Activated CD8-positive, alpha-beta memory T cell treated with anti-CD3 and anti-CD28 coated beads for 1 hour (primary cell): ENCODE measurements at places on chromosomes 5 and 9.

DNA sequence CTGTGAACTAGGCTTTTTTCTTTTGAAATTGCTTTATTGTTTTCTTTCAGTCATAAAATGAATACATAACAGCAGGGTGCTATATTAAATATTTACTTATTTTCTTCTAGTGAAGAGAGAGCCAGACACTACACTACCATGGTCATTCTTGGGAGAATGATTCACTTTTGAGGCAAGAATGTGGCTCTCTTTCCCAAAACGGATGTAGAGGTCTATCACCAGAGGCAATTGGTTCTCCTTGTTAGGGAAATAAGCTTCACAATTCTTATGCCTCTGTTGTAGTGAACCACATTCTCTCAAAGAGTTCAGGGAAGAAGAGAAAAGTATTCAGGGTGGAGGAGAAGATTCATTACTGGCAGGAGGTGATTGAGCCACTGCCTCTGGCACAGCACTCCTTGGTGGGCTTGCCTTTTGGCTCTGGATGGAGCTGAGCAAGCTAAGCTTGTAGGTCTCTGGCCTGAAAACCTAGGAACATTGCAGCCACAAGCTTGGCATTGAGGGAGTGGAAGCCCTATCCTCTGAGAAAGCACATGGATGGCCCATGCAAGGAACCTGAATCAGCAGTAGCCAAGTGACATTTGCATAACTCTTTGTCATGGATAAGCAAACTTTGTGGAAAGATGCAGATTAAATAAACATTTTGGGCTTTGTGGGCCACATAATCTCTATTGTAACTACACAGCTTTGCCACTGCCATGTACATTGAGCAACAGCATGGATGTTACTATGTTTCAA lies 179.0 kb upstream of the TNC start:
- no peak for DNase-seq

DNA sequence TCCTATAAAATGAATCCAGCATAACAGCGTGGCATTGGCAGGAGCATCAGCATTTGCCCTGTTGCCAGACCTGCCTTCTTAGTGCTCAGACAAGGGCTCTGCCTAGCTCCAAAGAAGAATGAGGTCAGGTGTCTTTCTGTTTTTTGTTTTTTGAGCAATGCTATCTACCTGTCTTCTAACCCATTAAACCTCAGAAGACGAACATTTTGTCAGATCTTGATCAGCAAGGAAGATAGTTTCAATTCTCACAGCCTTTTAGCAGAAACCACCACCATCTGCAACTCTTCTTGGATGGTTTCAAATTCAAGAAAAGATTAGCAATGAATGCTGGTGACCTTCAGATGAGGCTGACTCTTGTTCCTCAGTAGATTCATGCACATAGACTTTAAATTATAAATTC lies 103.5 kb upstream of the IQGAP2 start:
- DNase-seq = no peak

- DNase-seq = no peak
Measured at GRCh38 chr5:38259809-38260160, 1.4 kb downstream of the EGFLAM start.

DNA sequence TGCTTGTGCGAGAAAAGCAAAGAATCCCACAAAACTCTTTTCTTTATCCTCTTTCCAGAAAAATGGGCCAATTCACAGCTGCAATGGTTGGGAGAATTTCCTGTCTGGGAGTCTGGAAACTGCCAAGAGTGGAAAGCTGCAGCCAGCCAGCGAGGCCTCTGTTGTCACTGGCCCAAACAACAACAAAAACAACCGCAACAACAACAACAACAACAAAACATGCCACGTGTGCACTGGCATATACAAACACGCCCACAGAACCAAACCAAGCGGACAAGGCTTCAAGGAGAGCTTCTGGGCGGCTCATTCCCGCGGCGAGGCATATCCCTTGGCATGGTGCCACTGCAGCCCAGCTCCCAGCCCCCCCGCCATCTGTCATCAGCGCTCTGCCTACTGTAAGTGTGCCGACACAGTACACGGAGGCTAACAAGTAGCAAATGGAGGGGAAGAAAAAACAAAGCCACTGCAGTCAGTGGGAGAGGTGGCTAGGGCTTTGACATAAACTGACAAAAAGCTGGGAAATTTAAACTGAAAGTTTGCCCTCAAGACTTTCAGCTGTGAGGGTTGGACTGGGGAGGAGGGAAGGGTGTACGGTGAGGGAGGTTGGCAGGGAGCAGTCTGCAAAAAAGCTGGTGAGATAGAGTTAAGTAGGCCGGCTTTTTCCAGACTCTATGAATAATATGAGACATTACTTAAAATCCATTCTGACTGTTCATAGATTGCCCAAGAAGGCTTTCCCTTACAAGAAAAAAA lies 165.0 kb upstream of the ZNF462 start:
- DNase-seq = no peak

- no peak for DNase-seq
Measured at GRCh38 chr9:93558503-93558902, 17.9 kb upstream of the PHF2 start.

DNA sequence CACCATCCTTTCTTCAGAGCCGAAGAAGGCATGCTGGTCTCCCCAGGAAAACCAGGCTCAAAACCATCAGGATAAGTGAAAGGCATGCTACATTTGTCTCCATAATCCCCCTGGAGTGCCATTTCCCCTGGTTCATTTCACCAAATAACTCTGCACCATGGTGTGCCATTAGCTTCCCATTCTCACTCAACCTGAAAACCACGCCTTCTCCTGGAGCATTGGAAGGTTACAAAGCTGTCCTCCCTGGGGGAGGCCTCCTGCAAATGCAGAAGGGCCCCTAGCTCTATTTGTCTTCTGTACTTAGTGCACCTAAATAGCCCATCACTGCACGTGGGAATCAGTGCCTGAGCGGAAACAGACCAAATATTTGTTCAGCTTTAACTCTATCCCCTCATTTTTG lies 90.2 kb upstream of the ICE1 start:
- no peak for DNase-seq

DNA sequence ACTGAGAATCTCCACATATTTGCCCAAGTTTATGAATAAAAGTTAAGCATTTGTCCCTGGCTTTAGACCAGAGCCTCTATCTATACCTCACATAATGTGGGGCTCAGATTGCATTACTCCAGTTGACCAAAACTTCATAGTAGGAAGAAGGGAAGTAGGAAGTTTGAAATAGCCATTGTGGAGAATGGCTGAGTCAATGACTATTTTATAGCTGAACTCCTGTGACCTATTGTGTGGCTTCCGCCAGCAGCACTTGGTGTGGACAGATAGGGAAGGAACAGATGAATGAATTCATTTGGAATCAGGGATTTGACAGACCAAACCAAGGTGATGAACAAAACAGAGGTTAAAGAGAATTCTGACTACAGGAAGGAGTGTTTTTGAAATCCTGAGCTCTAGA lies 92.9 kb upstream of the LPAR1 start:
- DNase-seq = no peak

DNA sequence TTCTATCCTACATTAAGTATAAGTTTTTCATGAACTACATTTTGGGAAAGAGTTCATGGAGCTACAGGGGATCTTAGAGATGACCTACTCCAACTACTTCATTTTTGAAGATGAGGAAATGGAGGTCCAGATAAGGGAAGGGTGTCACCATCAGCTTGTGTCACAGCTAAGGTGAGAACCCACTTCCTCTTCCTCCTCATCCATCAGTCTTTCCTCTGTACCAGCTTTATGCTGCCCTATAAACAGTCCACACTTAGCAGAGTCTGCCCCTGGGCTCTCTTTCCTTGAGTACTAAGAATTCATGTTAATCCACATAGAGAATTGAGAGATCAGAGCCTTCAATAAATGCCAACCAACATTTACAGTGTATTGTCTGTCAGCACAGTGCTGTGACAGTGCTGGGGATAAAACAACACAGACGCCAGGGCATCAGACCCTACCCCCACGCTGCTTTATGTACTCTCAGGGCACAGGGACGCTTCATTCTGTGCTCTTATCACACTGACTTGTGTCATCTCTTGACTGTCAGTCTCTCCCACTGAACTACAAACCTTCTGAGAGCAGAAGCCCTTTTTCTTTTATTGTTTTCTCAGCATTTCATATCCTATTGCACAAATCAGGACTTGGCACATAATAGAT lies 22.1 kb downstream of the ADRB2 start:
- DNase-seq = no peak

DNA sequence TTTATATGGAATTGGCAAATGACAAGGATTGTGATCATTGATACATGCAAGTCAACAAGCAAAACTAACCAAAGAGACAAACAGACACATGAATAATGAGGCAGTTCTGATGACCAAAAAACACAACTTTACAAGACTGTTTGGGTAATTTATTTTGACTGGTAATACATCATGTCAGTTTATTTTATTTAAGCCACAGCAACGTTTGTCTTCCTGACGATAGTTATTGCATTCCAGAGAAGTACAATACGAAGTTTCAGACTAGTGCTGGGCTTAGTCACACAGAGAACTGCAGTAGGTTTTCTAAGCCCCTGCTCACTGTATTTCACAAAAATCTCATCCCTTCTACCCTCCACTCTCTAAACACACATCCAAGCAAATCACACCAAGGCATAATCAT lies 514.2 kb downstream of the RAB3C start:
- DNase-seq = no peak

DNA sequence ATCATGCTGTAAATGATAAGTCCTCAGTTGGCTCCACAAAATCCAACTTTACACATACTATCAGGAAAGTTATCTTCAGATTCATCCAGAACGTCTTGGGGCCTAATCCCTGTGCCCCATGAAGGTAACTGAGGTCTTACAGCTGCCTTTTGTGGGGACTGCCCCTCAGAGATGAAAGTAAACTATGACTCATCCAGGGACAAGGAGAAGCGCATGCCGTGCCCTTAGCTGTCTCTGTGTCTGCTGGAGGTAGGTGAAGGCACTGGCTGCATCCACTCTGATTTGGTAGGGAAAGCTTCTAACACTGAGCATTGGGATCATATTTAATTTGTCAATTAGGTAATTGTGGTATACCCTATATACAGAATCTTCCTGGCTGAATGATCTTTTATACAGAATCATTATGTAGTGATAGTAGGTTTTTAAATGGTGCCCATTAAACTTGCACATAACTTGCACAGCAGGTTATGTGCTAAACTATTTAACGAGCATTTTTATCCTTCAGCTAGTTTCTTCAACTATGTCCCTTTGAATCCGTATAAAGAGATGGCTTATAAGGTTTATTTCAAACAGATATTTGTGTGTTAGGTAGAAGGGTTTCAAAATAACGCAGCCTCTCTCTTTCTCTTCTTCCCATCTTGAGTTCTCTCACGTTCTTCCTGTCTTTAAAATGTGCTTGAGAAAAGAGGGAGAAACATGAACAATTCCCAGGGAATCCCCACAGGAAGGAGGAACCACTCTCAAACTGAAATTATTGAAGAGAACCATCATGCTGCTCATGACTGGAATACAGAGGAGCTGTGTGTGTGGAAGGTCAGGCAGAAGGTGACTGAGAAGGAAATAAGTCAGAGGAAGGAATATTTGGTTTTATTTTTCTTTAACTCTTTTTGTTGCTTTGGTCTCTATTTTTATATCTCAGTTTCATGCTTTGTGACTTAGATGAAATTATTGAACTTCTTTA lies 250.9 kb downstream of the CD180 start:
- no peak for DNase-seq

- no peak for DNase-seq
Measured at GRCh38 chr9:117060963-117061362, 353.9 kb downstream of the ASTN2 start.

GRCh38 chr9:130498298-130498917 lies 53.6 kb downstream of the ASS1 start:
- no peak for DNase-seq

DNA sequence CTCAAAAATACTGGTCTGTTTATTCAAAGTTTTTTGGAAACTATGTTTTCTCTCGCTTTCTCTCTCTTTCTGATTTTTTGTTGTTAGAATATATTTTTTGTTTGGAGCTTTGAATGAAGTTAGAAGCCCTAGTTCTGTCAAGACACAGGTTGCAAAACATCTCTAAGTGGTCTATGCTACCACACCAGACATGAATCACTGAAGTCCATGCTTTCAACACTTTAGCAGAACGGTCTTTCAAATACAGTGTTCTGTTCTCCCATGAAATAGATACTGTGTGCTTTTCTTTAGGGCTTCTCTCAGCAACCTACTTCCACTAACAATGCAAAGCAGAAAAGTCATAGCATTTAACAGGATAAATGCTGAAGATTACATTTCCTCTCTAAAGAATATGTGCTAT lies 392.5 kb downstream of the TMEM167A start:
- DNase-seq = no peak

DNA sequence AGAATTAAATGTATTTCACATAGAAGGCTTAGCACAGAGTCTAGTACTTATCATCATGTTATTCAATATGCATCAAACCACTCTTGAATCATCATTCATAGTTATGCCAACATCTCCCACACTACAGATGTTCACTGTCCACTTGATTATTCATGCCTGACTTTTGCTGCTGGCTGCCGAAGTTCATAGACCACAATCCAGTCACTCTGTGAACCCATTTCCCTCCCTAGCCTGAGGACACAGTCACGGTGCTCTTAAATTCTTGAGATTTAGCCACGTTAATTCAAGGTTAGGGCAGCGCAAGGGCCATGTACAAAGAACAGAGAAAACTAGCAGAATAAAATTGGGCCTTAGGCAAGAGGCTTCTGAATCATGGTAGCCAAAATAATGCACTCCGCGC lies 32.4 kb downstream of the ABCA1 start:
- no peak for DNase-seq

GRCh38 chr5:176396330-176396729 lies 7.8 kb downstream of the HIGD2A start:
- no peak for DNase-seq

DNA sequence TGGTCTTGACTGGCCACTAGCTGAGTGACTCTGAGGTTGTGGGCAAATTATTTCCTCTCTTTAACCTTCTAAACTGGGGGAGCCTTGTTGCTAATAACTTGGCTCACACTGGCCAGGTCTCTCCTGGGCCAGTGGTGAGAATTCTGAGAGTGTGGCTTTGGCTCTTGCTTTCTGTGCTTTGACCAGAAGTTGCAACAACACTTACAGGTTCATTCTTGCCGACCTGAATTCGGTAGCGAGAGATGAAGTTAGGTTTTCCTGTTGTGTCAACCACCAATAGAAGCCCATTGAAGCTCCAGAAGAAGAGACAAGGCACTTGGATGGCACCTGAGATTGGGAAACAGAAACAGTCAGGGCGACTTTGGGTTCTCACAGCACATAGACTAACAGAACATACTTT lies 19.8 kb downstream of the FAXDC2 start:
- no peak for DNase-seq

DNA sequence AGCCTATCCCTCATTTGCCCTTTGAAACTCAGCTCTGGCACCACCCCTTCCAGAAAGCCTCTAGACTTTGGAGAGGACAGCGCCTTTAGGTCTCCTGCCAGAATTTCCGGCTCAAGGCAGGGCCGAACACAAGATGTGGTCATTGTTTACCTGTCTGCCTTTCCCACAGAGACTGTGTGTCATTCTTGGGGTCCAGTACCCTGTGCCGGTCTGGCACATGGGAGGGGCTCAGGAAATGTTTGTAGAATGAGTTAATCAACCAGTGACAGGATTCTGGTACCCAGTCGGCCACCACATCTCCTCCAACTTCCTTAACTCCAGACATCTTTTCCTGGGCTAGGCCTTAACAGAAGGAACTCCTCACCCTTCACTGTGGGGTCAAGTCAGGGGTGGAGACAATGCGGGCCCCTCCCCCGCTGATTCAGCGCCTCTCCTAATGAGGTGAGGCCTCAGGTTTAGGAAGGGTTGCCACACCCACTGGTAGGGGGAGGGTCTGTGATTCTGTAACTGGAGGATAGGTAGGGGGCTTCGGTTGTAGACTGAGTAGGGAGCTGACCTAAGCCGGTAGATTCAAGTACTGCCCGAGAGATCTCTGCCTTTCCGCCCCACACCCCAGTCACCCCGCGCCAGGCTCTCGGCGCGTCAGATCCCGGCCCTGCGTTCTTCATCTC lies 29.3 kb downstream of the PCDH1 start:
- DNase-seq = no peak
